ENCODE measurements at places on chromosomes 12 and 14. TPM values are rescaled to one million over a fixed set of nuclear protein-coding genes. Genes with fewer than 3 reads are reported as not detected.

DNA sequence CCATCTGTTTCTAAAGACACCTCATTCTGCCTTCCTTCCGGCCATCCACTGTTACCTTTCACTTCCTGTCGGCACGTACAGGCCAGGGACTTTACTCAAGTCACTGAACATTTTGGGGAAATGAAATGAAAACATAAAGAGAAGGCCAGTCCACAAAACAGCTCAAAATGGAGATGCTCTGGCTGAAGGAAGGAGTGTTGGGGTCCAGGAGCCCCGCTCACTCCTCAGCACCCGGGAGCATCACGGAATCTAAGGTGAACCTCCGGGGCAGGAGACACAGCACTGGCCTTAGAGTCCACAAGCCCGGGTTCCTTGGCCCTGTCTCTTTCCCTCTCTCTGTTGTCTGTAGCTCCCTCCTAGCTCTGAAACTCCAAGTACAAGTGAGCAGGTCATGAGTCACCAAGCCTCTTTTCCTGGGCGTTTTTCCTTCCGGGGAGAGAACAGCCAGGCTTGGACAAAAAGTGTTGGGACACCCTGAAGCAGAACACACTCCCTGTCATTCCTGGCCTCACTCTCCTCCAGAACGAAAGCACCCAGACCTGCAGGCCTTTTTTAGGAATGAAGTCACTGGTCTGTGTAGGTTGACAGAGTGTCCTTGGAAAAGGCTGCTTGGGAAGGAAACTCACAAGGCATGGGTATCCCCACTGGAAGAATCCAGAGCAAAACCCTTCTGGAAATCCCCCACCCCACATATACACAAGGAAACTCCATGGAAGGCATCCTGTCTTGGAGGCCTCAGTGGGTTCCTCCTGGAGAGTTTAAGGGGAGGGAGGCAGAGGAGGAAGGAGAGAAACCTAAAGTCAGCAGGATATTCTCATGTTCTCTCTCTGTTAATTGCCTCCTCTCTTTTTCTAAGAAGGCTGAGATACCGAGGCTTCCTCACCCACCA, 245.3 kb downstream of the ZFP36L1 start:
- peaks cover 2% of the 10 kb centered on the region for H3K4me1 ChIP-seq
- H3K27ac ChIP-seq, result no peak overlapping the region
- H3K4me3 ChIP-seq, result no peak overlapping the region
- H3K27me3 ChIP-seq, result peaks cover 1% of the 10 kb centered on the region
- no peak for DNase-seq

The SIX6 gene
- total RNA-seq, result not detected

GRCh38 chr14:104358528-104359300, 220.3 kb downstream of the KIF26A start:
- no peak overlapping the region for H3K4me3 ChIP-seq
- H3K27ac ChIP-seq, result no peak overlapping the region
- H3K27me3 ChIP-seq, result no peaks in the 10 kb centered on the region
- no peaks in the 10 kb centered on the region for H3K36me3 ChIP-seq
- DNase-seq, result peak; percentile 21

- peak; percentile 35 for DNase-seq
- peak overlapping the region; percentile 70 for H3K27ac ChIP-seq
- H3K36me3 ChIP-seq, result peaks cover 4% of the 10 kb centered on the region
- peaks cover 6% of the 10 kb centered on the region for H3K4me1 ChIP-seq
These were observed 645 bp downstream of the FOXA1 start for GRCh38 chr14:37594238-37594970.

- H3K4me3 ChIP-seq, result no peak overlapping the region
- H3K4me1 ChIP-seq, result peaks cover 9% of the 10 kb centered on the region
- no peak for DNase-seq
- H3K27me3 ChIP-seq, result peaks cover 3% of the 10 kb centered on the region
- no peak overlapping the region for H3K27ac ChIP-seq
These were observed 214.7 kb downstream of the PHLDA1 start for GRCh38 chr12:75816897-75817296.

DNA sequence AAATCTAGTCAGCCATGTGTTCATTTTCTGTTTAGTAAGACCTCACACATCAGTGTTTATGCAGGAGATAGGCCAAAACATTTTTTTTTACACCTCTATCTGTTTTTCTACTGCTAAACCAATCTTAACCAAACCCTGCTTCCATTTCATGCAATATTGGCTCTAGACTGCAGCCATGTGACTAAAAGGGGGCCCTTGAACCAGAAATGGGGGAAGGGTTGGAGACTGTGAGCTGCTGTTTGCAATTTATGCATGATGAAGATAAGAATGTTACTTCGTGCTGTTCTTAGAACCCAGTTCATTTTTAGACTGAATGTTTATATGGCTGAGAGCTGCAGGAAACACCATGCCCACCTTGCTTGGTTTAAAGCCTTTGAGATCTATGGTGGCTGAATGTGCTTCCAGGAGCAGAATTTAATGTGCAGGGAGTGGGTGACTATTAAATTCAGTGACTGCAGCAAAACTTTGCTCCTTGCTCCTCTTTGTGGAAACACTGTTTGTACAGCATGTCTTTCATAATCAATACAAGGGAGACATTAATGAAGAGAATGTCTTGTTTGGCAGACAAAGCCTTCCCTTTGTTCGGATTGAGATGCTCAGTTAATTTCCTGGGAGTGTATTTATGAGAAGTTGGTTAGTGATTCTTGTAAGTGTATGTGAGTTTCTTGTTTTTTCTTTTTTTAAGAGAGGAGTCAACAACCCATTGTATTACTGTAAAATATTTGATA, 53.6 kb downstream of the CHST11 start:
- no peak for DNase-seq
- H3K27me3 ChIP-seq, result no peaks in the 10 kb centered on the region
- H3K4me3 ChIP-seq, result peak overlapping the region; percentile 58
- peak overlapping the region; percentile 74 for H3K27ac ChIP-seq

DNA sequence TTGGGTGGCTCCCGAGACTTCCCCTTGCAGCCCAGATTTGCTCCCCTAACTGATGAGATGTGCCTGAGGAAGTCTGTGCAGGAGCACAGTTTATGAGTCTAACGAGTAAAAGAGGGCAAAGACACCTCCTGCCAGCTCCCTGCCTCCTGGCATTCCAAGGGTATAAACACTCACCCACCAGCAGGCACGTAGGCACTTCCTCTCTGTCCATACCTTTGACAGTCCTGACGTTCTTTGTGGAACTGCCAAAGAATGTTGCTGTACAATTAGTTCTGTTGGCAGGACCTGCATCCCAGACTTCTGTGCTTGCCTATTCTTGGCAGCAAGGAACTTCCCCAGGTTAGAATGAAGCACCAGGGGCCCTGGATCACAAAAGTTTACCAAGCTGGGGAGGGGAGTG, 889.3 kb downstream of the BCL11B start:
- no peak overlapping the region for H3K27ac ChIP-seq
- no peak for DNase-seq
- H3K4me1 ChIP-seq, result no peaks in the 10 kb centered on the region

The NEUROD4 gene
- not detected for total RNA-seq

The LRTM2 gene
- total RNA-seq, result not detected

DNA sequence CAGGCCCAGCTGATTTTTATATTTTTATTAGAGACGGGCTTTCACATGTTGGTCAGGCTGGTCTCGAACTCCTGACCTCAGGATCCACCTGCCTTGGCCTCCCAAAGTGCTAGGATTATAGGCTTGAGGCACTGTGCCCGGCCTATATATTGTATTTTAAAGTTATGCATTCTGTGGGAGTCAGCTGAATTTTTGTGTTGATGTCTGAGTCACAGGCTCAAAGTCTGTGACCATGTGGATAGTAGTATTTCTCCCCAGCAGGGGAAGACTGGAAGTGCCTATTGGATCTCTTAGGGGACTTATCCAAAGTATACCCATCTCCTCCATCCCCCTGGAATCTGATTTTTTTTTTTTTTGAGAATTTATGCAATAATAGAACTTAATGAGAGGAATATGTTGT, 43.8 kb upstream of the ATF1 start:
- H3K27me3 ChIP-seq, result no peaks in the 10 kb centered on the region
- H3K36me3 ChIP-seq, result peaks cover 10% of the 10 kb centered on the region
- H3K27ac ChIP-seq, result no peak overlapping the region
- H3K4me3 ChIP-seq, result no peak overlapping the region
- H3K4me1 ChIP-seq, result peaks cover 2% of the 10 kb centered on the region
- no peak for DNase-seq

GRCh38 chr12:116187151-116187511, 90.4 kb downstream of the MED13L start:
- peak overlapping the region; percentile 22 for H3K27ac ChIP-seq
- peaks cover 11% of the 10 kb centered on the region for H3K36me3 ChIP-seq
- DNase-seq, result no peak
- H3K4me1 ChIP-seq, result peaks cover 43% of the 10 kb centered on the region
- peak overlapping the region; percentile 20 for H3K4me3 ChIP-seq

DNA sequence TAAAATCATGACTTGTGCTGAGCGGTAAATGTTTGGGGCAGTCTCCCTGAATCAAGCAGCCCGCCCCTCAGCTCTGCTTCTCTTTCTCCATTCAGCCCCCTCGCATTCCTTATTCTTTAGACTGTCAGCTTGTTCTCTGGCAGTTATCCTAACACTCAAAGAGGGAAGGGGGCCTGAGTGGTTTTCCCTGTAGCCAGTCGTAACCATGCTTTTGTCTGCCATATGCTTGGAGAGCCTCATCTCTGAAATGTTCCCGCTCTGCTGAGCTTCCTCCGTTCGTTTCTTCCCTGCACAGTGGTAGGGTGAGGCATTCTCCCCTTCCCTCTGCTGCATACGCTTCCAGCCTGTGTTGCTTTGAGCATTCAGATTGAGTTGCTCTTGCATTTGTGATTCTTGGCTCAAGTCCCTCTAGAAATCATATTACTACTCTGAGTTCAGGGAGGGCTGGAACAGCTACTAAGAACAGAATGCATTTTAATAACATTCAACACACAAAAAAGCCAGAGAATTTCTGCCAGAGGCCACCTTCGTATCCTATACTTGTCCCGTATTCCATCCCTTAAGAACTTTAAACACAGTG, 119.7 kb downstream of the FBXL14 start:
- no peaks in the 10 kb centered on the region for H3K36me3 ChIP-seq
- DNase-seq, result no peak
- H3K4me3 ChIP-seq, result no peak overlapping the region
- H3K27me3 ChIP-seq, result peaks cover 2% of the 10 kb centered on the region

The SLC22A17 gene
- 3.4 TPM for total RNA-seq

DNA sequence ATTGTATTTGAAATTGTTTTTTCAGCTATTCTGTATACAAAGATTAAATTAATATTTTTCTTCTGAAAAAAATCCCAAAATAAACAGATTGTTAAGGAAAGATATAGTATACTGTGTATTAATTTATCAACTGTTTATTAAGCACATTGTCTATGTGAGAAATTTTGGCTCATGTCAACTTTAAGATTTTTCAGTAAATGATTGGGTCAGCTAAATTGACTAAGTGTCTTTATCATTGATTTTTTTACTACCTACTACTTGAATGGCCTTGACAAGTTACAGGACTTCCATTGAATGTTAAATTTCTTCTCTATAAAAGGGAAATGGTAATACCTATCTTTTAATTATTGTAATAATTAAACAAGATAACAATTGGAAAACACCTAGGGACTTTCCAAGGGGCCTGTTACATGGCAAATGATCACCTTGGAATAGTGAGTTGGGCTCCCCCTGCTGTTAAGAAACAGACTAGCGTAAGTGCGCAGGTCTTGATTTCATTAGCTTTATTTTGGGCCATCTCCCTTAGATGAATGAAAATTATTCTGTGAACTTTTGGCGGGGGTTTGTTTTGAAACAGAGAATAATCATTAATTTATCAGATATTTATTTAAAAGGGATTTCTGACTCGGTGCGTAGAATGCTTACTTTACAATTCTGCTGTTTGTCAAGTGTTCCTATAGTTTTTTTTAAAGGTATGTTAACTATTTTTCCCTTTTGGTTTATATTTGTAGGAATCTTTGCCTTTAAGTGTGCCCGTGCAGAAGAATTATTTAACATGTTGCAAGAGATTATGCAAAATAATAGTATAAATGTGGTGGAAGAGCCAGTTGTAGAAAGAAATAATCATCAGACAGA, 14.5 kb upstream of the CCT2 start:
- no peaks in the 10 kb centered on the region for H3K27me3 ChIP-seq
- H3K27ac ChIP-seq, result no peak overlapping the region
- no peak overlapping the region for H3K4me3 ChIP-seq
- peaks cover 16% of the 10 kb centered on the region for H3K36me3 ChIP-seq
- no peak for DNase-seq

DNA sequence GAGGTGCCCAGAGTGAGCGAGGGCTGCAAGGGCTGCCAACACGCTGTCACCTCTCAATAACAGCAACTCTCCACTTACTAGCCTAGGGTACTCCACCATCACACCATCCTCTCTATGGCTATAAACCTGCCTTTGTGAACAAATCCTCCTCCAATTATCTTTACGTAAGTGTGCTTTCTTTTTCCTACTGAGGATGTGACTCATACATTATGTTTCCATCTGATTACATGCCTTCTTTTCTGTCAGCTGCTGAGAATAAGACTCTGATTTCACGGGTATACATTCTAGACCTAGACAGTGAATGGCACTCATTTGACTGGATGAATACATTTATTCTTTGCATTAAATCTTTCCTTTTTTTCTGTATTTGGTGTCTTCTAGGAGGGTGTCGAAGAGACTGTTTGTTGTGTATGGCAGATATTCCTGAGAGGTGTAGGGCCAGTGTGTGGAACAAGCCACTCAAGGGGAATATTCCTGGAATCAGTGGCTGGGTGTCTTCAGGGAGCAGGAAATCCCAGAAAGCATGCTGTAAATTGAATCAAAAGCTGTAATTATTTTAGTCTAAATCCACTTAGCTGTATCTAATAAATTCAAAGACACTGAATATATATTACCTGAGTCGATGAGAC, 327.3 kb upstream of the TMTC1 start:
- H3K4me3 ChIP-seq, result no peak overlapping the region
- H3K27ac ChIP-seq, result no peak overlapping the region
- H3K4me1 ChIP-seq, result no peaks in the 10 kb centered on the region
- H3K27me3 ChIP-seq, result no peaks in the 10 kb centered on the region
- no peaks in the 10 kb centered on the region for H3K36me3 ChIP-seq

The CLMN gene
- 3.7 TPM for total RNA-seq

The MYF6 gene
- not detected for total RNA-seq

GRCh38 chr12:111195316-111195715, 173.6 kb downstream of the PHETA1 start:
- no peak for DNase-seq
- H3K4me3 ChIP-seq, result no peak overlapping the region
- no peak overlapping the region for H3K27ac ChIP-seq
- peaks cover 19% of the 10 kb centered on the region for H3K27me3 ChIP-seq

- peaks cover 13% of the 10 kb centered on the region for H3K27me3 ChIP-seq
- no peak within 1 kb of the TSS for H3K4me3 ChIP-seq
- no peak for DNase-seq
- no peaks in the 10 kb centered on the region for H3K36me3 ChIP-seq
- H3K27ac ChIP-seq, result no peak within 1 kb of the TSS
These were observed at the start of gene TAC3 for GRCh38 chr12:57016348-57016747. Gene TAC3, minus strand, starts transcription at chr12:57016529. Its CDS starts 732 bp downstream, at chr12:57015797.

The EPYC gene
- total RNA-seq, result not detected

Measured in activated naive CD8-positive, alpha-beta T cell treated with anti-CD3 and anti-CD28 coated beads, Interleukin-2, amount 10 ng/mL, durations not matched to agents 7 days and 5 days (primary cell).